SK-N-DZ (cell line): ENCODE measurements at places on chromosomes 6 and 20.

DNA sequence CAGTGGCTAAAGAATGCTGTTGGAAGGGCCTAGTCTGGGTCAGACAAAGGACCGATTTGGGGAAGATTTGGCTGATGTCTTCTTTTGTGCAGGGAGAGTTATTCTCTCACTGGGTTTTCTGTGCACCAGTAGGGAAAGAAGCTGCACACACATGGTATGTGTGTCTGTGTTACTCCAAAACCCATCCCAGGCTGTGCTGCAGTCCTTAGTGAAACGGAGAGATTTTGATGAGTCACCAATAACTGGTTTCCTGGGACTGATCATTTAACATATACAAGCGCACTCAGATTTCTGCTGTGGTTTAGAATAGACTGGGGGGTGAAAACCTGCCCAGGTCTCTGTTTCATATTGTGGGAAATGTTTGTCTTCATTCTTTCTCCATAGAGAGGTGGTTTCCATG, 1049.8 kb downstream of the KIF16B start:
- DNase-seq: no peak

DNA sequence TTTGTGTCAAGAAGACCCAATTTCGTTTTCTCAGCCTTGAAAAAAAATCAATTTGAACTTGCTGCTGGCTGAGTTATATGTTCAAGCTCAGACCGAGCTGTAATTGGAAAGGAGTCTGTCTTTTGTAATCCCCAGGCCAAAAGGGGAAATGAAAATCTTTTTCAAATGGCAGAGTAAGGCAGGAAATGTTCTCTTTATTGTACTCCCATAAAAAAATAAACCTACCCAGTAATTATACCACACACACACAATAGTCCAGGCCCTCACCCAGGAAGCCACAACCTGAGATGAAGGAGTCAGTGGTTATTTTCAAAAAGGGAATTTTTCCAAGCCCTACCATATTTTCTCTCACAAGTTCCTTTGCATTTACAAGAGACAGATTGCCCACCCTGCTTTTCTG, 45.3 kb downstream of the CLIC5 start:
- DNase-seq: no peak

DNA sequence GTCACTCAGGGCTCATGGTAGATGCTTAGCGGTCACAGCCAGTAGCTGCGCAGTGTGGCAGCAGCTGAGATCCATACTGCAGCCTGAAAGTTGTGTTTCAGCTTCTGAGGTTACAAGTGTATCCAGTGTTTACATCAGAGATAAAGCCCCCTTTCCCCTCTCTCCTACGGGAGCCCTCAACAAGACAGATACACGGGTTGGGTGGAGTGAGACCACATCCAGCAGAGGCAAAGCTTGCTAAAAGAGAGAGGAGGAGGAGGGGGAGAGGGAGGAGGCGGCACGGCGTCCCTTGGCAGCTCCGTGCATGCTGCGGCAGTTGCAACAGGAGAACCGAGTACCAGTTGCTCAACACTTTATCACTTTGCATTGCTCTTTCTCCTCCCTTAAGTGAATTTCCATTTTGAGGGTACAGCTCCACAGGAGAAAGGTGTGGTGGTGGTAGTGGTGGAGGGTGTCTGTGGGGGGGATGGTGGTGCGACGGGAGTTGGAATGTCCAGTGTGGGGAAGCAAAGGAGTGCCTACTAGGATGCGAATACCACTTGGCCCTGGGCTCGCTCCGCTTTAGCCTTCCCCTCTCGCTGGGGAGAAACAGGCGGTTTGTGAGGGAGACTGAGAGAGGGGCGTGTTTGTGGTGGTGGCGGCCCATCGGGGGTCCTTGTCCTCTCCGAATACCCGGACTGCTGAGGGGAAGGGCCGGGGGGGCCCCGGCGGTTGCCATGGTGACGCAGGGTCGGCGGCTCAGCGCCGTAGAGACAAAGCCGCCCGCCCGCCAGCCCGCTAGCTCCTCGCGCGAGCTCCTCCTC, 405 bp upstream of the RNF182 start:
- DNase-seq: peak; percentile 84

DNA sequence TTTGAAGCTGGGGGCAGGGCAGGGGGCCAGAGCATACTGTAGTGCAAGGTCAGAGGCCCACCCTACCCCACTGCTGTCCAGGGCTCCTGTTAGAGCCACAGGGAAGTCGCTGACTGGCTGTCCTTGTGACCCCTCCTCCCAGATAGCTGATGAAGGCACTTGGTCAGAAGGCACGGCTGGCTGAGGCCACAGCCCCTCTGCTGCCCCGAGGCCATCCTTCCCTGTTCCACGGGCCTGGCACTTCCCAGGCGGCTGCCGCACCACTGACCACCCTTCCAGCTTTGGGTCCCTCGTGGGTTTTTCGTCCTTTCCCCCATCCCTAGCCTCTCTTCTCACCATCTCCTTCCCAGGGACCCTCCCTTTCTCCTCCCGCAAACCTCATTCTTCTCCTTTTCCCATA, 9.2 kb upstream of the EMILIN3 start:
- no peak for DNase-seq

- DNase-seq: no peak
Measured at GRCh38 chr20:63881451-63882226, 13.3 kb upstream of the DNAJC5 start.

GRCh38 chr6:20674664-20675063, 140.4 kb downstream of the CDKAL1 start:
- DNase-seq: peak; percentile 81

DNA sequence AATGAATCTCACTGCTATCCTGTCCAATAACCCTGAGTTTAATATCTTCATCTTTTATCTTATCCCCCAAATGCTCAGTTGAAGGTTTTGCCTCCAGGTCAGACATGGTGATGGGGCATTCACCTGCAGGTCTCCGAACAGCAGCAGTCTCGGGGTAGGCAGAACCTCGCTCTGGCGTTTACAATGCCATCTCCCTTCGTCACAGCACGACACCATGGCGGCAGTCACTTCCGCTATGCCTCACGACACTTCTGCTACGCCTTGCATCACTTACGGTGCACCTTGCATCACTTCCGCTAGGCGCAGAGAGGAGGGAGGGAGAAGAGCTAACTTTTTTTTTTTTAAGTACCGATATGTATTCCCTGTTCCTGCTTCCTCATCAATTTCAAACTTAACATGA, 194.9 kb downstream of the BCAS1 start:
- DNase-seq: no peak

- DNase-seq: no peak
Measured at GRCh38 chr6:111845441-111845871, 27.8 kb downstream of the FYN start.

DNA sequence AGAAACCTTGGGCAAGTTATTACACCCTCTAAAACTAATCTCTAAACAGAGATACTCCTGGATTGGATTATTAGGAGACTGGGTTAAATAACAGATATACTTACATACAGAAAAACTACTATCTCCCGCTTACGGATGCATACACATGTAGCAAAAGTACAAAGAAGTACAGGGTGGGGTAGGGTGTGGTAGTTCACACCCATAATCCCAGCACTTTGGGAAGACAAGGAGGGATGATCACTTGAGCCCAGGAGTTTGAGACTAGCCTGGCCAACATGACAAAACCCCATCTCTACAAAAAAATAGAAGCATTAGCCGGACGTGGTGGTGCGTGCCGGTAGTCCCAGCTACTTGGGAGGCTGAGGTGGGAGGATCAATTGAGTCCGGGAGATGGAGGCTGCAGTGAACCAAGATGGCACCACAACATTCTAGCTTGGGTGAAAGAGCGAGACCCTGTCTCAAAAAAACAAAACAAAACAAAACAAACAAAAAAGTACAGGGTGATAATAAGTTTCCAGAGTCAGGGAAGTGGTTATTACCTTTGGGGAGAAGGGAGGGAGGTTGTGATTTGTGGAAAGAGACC, 8.1 kb downstream of the PIM1 start:
- DNase-seq: no peak

DNA sequence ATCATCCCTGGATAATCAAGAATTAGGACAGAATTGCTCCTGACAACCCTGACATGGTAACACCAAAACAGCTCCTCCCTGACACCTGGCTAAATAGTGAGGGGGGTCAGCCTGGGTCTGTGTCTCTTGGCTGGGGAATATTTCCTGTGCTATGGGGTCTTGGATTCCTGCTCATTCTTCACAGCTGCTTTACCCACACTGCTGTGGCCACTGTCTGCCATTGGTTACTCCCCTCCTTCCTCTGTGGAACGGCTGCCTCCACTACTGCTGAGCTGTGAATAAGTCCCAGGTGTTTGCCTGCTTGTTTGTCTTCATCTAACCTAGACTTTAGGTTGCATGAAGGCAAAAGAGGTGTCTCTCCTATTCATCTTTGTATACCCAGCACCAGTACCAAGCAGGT, 33.9 kb upstream of the TXLNB start:
- no peak for DNase-seq

- DNase-seq: no peak
Measured at GRCh38 chr20:6489361-6490171, 277.9 kb upstream of the BMP2 start.

DNA sequence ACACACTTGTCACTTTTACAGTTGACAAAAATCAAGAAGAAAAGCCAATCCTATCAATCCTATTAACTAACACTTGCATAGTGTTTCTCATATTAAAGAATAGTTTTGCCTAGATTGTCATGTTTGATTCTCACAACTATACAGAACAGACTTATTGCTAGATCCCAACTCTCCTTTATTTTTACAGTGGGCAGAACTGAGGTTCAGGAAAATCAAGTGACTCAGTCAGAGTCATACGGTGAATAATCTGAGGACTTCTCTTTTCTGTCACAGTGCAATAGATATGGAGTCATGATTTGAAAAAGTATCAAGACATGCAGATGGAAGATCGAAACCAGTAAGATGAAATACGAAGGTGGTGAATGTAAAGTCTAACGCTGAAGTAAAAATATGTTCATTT, 195.1 kb upstream of the CITED2 start:
- DNase-seq: no peak

GRCh38 chr6:3294396-3294795, 35.6 kb downstream of the PSMG4 start:
- no peak for DNase-seq

- DNase-seq: no peak
Measured at GRCh38 chr6:16591396-16592222, 169.7 kb downstream of the ATXN1 start.

DNA sequence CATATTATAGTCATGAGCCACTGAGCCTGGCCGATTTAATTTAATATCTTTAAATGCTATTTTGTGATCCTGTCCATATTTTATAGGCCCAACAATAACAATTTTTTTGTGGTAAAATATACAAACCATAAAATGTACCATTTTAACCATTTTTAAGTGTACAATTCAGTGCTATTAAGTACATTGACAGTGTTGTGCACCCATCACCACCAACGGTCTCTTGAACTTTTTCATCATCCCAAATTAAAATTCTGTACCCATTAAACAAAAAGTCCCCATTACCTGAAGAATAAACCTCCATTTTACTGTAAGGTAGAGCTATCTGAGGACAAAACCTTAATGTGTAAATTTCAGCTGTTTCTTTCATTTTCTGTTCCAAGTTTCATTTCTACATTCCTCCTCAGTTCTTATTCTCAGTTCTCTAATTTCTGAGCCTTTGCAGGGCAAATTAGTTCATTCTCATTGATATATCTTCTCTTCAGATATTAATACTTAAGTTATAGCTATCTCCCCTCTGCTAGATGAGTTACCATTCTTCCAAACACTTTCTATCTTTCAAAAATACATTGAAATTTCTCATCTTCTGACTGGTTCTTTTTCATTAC, 10.3 kb downstream of the MTO1 start:
- DNase-seq: no peak

DNA sequence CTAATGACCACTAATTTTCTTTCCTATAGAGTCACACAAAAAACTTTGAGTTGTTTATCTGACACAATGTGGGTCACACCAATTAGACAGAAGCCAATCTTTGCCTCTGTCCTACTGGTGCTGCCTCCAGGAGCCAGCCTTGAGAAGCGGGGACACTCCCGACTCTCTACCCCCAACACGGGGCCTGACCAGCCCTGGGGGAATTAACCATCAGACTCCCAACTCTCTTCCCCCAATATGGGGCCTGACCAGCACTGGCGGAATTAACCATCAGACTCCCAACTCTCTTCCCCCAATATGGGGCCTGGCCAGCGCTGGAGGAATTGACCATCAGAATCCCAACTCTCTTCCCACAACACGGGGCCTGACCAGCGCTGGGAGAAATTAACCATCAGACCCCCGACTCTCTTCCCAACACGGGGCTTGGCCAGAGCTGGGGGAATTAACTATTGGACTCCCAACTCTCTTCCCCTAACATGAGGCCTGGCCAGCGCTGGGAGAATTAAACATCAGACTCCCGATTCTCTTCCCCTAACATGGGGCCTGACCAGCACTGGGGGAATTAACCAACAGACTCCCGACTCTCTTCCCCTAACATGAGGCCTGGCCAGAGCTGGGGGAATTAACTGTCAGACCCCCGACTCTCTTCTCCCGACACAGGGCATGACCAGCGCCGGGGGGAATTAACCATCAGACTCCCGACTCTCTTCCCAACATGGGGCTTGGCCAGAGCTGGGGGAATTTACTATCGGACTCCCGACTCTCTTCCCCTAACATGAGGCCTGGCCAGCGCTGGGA, 12.5 kb downstream of the CST7 start:
- no peak for DNase-seq

- DNase-seq: no peak
Measured at GRCh38 chr6:141403103-141403502, 729.6 kb upstream of the GJE1 start.

DNA sequence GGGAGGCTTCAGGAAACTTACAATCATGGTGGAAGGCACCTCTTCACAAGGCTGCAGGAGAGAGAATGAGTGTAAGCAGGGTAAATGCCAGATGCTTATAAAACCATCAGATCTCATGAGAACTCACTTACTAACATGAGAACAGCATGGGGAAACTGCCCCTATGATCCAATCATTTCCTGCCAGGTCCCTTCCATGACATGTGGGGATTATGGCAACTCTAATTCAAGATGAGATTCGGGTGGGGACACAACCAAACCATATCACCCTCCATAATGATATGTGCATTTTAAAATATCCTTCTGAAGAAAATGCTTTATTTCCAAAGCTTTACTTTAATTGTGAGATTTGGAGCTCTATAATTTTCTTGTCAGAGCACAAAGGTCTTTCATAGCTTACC, 154.1 kb upstream of the CENPW start:
- DNase-seq: no peak

- DNase-seq: peak; percentile 9
Measured at GRCh38 chr6:136429264-136430065, 120.8 kb downstream of the MAP7 start.

GRCh38 chr20:21238818-21239536, 64.2 kb upstream of the XRN2 start:
- no peak for DNase-seq

DNA sequence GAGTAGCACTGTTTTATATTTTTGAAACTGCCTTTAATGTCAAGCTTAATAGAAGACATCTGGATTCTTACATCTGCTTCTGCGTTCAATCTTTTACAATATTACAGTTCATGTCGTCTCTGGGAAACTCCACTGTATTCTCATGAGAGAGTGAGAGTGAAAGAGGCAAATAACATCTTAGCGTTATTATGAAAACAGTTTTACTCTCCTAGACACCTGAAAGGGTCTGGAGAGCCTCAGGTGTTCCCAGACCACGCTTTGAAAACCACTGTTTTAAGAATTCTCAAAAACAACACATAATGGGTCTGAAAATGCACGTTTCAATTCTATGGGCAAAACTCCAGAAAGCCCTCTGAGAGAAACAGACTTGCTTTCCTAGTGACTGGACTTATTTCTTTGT, 63.3 kb downstream of the ARHGAP18 start:
- no peak for DNase-seq

- DNase-seq: no peak
Measured at GRCh38 chr20:34925981-34926380, 29.6 kb downstream of the GSS start.
